ENCODE measurements at places on chromosomes 7 and 10. TPM values are rescaled to one million over a fixed set of nuclear protein-coding genes. Genes with fewer than 3 reads are reported as not detected.
A peak's percentile ranks its signal among the peaks of the same experiment; 100 is the strongest.

SUGCT gene
- not detected for total RNA-seq

ADCYAP1R1 gene
- total RNA-seq: not detected

FAM24B gene
- 13.9 TPM for total RNA-seq

NPFFR1 gene
- total RNA-seq: not detected

GPR85 gene
- total RNA-seq: not detected

ANXA8L1 gene
- total RNA-seq: 0.15 TPM

ETV1 gene
- total RNA-seq: 0.33 TPM

STAG3 gene
- 24.2 TPM for total RNA-seq

- peaks cover 13% of the 10 kb centered on the region for H3K36me3 ChIP-seq
- peaks cover 22% of the 10 kb centered on the region for H3K4me1 ChIP-seq
- no peaks in the 10 kb centered on the region for H3K27me3 ChIP-seq
- DNase-seq: no peak
- H3K4me3 ChIP-seq: no peak overlapping the region
These were observed 7.1 kb downstream of the UBE2D1 start for GRCh38 chr10:58341947-58342346.

- H3K27ac ChIP-seq: peak overlapping the region; percentile 90
- peaks cover 12% of the 10 kb centered on the region for H3K4me1 ChIP-seq
- DNase-seq: peak; percentile 96
- H3K4me3 ChIP-seq: peak overlapping the region; percentile 87
- no peaks in the 10 kb centered on the region for H3K27me3 ChIP-seq
- peaks cover 9% of the 10 kb centered on the region for H3K36me3 ChIP-seq
These were observed 98.0 kb upstream of the ZNF722 start for GRCh38 chr7:63900394-63901203.

DNA sequence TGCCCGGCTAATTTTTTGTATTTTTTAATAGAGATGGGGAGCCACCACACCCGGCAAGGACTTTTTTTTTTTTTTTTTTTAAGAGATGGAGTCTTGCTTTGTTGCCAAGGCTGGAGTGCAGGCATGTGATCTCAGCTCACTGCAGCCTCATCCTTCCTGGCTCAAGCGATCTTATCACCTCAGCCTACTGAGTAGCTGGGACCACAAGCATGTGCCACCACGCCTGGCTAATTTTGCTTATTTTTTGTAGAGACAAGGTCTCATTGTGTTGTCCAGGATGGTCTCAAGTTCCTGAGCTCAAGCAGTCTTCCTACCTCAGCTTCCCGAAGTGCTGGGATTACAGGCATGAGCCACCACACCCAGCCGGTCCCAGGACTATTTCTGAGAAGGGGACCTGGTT is 9.3 kb upstream of the MCU start:
- H3K27ac ChIP-seq: no peak overlapping the region
- DNase-seq: no peak
- no peaks in the 10 kb centered on the region for H3K36me3 ChIP-seq

DNA sequence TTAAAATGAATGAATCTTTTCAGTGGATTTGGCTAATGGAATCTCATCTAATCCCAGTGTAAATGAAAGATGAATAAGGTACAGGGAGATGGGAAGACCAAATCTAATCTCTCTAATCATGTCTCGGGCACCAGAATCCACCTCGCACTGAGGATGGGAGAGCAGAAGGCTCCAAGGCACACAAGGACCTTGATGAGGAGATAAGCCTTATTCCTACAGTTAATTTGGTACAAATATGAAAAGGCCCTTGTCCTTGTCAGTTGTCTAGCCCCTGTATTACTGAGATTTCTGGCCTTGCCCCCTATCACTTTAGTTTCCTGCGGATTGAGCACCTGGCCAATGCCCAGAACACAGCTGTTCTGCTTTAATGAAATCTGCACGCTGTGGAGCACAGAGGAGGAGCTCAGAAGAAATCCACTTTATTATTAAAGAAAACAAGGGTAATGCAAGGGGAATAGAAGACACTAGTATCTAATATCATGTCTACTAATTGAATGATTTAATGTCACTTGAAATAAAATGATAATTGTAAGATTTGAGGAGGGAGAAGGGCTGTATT is 321.4 kb upstream of the HGF start:
- DNase-seq: no peak
- H3K27me3 ChIP-seq: no peaks in the 10 kb centered on the region
- H3K4me3 ChIP-seq: no peak overlapping the region
- H3K36me3 ChIP-seq: no peaks in the 10 kb centered on the region

DNA sequence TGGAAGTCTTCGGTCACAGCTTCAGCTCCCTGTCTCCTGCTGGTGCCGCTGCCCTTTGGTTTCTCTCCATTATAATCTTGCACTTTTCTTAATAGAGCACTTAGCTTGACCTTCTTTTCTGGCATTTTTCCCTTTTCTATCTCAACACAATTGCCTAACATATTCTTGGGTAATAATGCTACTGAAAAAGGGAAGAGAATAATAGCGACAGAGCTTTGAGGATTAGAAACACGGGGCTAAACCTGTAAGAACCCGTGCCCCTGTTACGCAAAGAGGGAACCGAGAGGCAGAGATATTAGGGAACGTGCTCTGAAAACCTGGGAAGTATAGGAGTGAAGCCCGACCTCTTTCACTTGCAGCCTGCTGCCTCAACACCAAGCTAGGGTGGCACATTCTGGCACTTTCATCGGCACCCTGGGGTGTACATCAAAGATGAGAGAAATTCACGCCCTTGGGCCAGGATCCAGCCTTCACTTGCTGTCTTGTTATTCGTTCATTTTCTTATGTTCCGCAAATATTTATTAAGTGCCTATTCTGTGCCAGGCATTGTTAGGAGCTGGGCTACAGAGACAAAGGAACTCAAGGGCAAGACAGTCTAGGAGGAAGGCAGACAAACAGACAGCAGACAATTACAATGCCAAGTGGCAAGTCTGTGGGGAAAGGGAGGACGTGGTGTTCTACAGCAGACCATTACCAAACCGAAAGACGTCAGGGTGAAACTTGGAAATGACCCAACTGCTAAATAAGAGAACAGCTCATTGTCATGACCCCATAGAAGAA is 33.0 kb upstream of the GALNTL5 start:
- peaks cover 9% of the 10 kb centered on the region for H3K4me1 ChIP-seq
- no peaks in the 10 kb centered on the region for H3K36me3 ChIP-seq
- H3K4me3 ChIP-seq: no peak overlapping the region

GRCh38 chr10:48976196-48976595 is 36.6 kb upstream of the LRRC18 start:
- peaks cover 3% of the 10 kb centered on the region for H3K27me3 ChIP-seq
- no peak overlapping the region for H3K4me3 ChIP-seq
- DNase-seq: no peak
- H3K36me3 ChIP-seq: no peaks in the 10 kb centered on the region

DNA sequence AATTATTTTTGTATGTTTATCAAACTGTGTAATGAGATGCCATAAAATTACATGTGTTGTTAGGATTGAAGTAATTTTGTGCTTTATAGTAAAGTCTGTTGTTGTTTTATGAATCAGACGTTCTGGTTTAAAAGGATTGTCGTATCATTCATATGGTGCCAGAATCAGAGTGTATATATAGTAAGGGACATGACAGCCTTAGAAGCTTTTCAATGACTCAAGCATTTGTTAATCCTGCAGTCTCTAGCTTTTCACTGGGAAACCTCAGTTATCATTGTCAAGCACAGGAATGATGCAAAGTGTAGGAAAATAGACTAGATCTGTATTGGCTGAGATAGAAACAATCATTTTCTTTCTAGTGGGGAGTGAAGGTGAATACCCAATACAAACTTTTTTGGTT is 57.5 kb downstream of the TRRAP start:
- no peak overlapping the region for H3K4me3 ChIP-seq
- no peak overlapping the region for H3K27ac ChIP-seq
- H3K27me3 ChIP-seq: no peaks in the 10 kb centered on the region
- no peak for DNase-seq

DNA sequence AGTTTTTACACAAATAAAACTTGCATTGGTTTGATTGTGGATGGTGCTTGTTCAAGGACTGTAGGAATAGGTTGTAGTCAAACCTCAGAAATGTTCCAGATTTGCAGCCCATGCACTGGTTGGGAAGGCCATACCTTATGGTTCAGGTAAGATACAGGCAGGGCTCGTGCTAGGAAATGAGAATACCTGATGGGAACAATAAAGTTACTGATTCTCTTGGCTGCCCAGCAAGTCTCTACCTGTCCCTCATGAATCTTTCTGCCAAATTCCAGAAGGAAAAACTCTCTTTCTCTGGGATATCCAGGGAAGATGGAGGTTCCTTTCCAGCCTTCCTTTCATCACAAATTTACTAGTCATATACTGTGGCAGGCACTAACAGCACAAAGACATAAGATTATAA is 53.8 kb downstream of the TFAM start:
- no peaks in the 10 kb centered on the region for H3K27me3 ChIP-seq
- no peaks in the 10 kb centered on the region for H3K36me3 ChIP-seq
- H3K27ac ChIP-seq: no peak overlapping the region
- H3K4me3 ChIP-seq: no peak overlapping the region
- peaks cover 14% of the 10 kb centered on the region for H3K4me1 ChIP-seq

GRCh38 chr7:101308245-101309085 is 13.1 kb downstream of the IFT22 start:
- peaks cover 3% of the 10 kb centered on the region for H3K4me1 ChIP-seq
- H3K4me3 ChIP-seq: peak overlapping the region; percentile 75
- DNase-seq: peak; percentile 26
- H3K27me3 ChIP-seq: peaks cover 23% of the 10 kb centered on the region

DNA sequence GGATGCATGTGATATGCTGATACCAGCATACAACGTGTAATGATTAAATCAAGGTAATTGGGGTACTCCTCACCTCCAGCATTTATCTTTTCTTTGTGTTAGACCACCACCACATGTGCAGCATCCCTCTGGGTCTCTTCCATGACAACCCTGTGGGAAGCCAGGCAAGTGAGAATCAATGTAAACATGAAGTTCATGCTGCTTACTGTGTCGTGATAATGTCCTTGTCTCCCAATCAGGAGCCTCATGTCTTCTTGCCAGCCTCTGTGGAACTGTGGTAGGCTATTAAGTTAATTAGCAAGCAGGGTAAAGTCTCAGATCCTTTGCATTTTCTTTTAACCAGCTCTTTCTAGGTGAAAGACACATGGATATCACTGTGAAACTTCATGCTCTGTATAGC is 126.7 kb downstream of the TES start:
- peaks cover 16% of the 10 kb centered on the region for H3K27me3 ChIP-seq
- no peaks in the 10 kb centered on the region for H3K36me3 ChIP-seq
- no peak overlapping the region for H3K4me3 ChIP-seq
- no peak for DNase-seq
- H3K27ac ChIP-seq: no peak overlapping the region

GRCh38 chr10:74177140-74177677 is 26.2 kb downstream of the ADK start:
- H3K27me3 ChIP-seq: no peaks in the 10 kb centered on the region
- H3K36me3 ChIP-seq: peaks cover 4% of the 10 kb centered on the region
- peaks cover 46% of the 10 kb centered on the region for H3K4me1 ChIP-seq
- peak overlapping the region; percentile 89 for H3K4me3 ChIP-seq

DNA sequence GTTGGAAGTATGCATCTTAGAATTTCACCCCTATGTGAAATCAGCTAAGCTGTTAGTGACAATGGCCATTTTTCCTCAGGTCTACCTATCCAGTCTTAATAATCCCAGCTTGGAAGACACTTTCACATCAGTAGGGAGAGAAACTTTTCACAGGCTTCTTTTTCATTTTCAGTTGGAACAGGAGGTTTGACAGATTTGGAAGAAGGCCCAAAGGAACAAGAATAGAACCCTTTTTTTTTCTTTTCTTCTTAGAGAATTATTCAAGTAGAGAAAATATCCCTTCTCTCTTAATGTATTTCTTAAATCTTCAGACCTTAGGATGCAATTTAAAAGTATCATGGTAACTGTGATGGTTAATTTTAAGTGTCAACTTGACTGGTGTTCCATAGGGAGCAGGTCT is 410.5 kb upstream of the C7orf33 start:
- no peak for DNase-seq
- no peaks in the 10 kb centered on the region for H3K4me1 ChIP-seq
- H3K36me3 ChIP-seq: no peaks in the 10 kb centered on the region
- no peak overlapping the region for H3K4me3 ChIP-seq
- peaks cover 3% of the 10 kb centered on the region for H3K27me3 ChIP-seq

DNA sequence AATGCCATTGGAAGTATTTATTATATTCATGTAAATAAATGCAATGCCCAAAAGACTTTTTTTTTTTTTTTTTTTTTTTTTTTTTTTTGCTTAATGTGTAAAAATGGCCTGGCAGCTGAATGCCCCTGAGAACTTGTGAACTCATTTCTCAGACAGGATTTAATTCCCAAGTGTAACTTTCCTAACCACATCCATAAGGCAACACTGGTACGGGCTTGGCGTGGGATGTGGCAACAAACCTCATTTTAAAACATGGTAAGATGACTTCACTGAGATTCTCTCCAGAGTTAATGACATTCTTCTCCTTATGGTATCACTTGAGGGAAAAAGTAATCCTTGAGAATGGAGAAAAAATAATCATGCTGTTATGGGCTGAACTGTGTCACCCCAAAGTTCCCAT is 150.4 kb downstream of the DGKI start:
- no peak overlapping the region for H3K4me3 ChIP-seq
- DNase-seq: no peak
- no peaks in the 10 kb centered on the region for H3K4me1 ChIP-seq
- no peaks in the 10 kb centered on the region for H3K36me3 ChIP-seq

- no peaks in the 10 kb centered on the region for H3K4me1 ChIP-seq
- H3K36me3 ChIP-seq: no peaks in the 10 kb centered on the region
- DNase-seq: no peak
- H3K27me3 ChIP-seq: no peaks in the 10 kb centered on the region
These were observed 64.0 kb upstream of the FERD3L start for GRCh38 chr7:19209166-19209696.

- H3K36me3 ChIP-seq: no peaks in the 10 kb centered on the region
- H3K4me1 ChIP-seq: no peaks in the 10 kb centered on the region
- no peak overlapping the region for H3K4me3 ChIP-seq
- H3K27ac ChIP-seq: no peak overlapping the region
- peak; percentile 26 for DNase-seq
These were observed 98.4 kb upstream of the HABP2 start for GRCh38 chr10:113454341-113455061.

DNA sequence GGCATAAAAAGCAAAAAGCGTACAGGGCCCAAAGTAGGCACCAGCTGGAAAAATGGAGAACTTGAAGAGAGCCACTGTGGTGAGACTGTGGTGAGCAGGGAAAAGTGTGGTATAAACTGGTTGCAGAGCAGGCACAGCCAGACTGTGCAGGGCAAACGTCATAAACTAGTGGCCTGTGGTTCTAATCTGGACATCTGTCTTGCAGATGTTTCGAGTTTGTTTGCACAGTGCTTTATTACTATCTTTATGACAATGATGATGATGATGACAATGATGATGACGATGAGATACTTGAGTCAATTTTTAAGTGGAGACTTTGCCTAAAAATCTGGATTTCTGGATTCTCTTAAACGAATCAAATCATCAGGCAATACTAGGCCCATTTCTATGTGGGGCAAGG is 45.7 kb downstream of the SEMA3C start:
- no peak overlapping the region for H3K4me3 ChIP-seq
- no peaks in the 10 kb centered on the region for H3K36me3 ChIP-seq
- no peaks in the 10 kb centered on the region for H3K4me1 ChIP-seq
- no peak for DNase-seq
- no peaks in the 10 kb centered on the region for H3K27me3 ChIP-seq
- no peak overlapping the region for H3K27ac ChIP-seq

GRCh38 chr10:71076473-71077142 is 135.8 kb upstream of the UNC5B start:
- no peak for DNase-seq
